ENCODE measurements at places on chromosomes 13 and 19.

GRCh38 chr19:5900976-5901375 lies 2.6 kb downstream of the NDUFA11 start:
- DNase-seq = no peak

- peak; percentile 49 for DNase-seq
Measured at GRCh38 chr13:85405316-85405897, 393.8 kb downstream of the SLITRK6 start.

DNA sequence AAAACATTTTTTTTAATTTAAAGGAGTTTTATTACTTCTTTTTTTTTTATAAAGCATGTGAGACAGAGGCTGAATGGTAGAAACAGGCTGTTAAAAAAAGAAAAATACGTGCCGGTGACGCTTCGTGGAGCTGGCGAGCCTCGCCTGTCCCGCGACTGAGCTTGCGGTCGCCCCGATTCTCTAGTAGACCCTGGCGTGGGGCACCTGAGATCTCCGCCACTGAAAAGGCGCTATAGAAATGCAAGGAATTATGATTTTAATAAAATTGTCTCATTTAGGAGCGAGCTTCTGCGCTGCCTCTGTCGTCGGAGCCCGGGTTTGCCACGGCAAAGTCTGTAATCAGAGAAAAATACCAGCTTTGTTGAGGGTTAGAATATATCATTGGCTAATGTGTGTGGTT lies 18.4 kb downstream of the NFIX start:
- no peak for DNase-seq

- DNase-seq = no peak
Measured at GRCh38 chr13:26348966-26349365, 95.0 kb downstream of the CDK8 start.

GRCh38 chr19:6219147-6219525 lies 60.6 kb downstream of the MLLT1 start:
- no peak for DNase-seq

DNA sequence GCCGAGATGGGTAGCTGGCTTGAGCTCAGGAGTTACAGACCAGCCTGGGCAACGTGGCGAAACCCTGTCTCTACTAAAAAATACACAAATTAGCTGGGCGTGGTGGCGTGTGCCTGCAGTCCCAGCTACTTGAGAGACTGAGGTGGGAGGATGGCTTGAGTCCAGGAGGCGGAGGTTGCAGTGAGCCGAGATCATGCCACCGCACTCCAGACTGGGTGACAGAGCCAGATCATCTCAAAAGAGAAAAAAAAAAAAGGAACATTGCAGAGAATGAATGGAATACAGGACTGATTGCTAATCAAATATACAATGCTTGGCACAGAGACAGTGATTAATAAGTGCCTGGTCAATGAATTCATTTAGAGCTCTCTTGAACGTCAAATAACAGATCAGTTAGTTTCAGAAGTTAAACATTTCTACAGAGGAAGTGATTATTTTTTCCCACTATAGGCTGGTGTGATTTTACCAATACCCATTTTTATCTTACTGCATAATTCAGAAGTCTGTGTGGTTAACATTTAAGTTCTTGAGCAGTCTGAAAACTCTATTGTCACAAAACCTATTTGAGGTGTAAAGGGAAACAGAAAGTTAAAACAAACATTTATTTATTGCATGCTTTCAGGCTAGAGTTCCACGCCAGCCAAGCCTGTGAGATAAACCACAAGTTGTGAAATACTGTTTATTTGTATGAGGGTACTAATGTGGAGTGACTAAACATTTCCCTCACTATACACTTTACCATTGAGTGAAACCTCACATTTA lies 7.7 kb upstream of the TBC1D4 start:
- DNase-seq = no peak

GRCh38 chr19:6126335-6126974 lies 9.0 kb upstream of the ACSBG2 start:
- no peak for DNase-seq

DNA sequence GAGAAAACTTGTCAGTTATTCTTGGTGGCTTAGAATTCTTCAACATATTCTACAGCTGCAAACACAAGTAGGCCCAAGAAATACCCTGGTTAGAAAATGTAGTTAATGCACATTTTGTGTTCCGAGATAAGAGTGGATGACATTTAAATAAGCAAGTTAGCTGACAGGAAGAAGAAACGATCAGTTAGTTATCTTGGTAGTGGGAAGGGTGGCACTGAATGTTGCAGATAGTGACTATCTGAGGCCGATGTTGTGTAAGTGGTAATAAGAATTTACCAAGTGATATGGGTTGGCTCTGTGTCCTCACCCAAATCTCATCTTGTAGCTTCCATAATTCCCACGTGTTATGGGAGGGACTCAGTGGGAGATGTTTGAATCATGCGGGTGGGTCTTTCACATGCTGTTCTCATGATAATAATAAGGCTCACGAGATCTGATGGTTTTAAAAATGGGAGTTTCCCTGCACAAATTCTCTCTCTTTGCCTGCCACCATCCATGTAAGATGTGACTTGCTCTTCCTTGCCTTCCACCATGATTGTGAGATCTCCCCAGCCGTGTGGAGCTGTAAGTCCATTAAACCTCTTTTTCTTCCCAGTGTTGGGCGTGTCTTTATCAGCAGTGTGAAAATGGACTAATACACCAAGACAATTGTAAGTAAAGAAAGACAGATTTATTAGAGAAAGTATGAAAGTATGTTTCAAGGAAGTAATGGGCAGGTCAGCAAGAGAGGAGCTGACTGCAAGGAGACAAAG lies 10.9 kb upstream of the AKAP11 start:
- no peak for DNase-seq

- no peak for DNase-seq
Measured at GRCh38 chr19:3944018-3944721, 11.3 kb downstream of the NMRK2 start.

DNA sequence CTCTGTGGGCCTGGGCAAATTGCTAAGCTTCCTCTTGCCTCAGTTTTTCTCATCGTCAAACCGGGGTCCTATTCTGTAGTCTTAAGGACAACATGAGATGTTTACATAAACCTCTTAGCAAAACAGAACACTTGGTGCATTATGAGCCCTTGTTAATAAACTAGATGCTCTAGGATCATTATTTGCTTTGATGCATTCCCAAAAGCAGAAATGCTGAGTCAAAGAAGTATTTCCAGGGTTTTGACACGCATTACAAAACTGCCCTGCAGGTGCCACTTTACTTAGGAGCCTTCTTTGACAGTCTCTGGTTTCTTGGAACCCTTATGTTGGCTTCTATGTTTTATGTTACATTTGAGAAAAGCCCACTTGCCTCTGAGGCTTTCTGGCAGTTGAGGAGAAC lies 12.1 kb downstream of the AKAP11 start:
- no peak for DNase-seq

DNA sequence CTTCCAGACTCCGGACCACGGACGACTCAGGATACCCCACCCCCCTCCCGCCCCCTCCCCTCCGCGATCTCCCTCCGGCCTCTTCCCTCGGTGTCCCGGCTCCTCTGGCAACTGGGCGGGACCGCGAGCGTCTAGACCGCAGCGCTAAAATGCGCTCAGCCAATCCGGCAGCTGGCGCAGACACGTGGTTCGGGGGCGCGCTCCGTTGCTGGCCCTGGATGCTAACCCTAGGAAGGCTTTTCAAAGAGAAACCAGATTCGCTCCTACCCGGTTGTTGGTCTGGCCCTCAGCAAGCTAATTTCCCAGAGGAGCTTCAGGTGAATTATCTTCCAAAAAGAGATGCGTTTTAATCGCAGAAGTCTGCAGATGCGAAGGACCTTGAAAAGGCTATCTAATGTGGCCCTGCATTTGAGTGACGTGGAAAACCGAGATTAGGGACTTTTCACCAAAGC lies at the start of gene DZIP1:
Gene DZIP1 (minus strand): TSS at position 106 of the 452 bp plus-strand sequence. CDS start 2,677 bp downstream, outside the sequence.
- peak; percentile 85 for DNase-seq

GRCh38 chr13:45909673-45910072 lies 58.1 kb upstream of the SIAH3 start:
- no peak for DNase-seq

DNA sequence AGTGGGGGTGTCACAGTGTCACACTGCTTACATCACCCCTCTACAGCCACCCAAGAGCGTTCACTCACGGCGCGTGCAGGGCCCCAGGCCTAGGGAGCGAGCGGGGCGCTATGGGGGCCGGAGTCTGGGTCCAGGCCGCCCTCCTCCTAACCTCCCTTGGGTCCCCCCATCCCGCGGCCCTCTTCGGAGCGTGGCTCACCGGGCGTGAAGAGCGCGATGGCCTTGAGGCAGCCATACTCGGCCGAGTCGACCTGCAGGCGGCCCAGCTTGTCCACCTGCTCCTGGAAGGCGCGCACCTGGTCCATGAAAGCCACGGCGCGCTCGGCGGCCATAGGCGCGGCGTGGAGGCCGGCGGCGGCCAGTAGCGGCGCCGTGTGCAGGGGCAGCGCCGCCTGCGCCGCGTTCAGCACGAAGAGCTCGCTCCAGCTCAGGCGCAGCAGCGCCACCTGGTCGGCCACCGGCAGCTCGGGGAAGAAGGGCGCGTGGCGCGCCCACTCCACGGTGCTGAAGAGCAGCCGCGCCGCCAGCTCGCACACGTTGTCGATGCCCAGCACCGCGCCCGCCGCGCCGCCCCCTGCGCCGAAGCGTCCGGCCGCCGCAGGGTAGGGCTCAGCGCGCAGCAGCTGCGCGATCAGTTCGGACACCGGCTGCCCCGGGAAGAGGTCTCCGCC lies 9.4 kb downstream of the OCEL1 start:
- peak; percentile 84 for DNase-seq

GRCh38 chr13:35471706-35472322 lies 4.7 kb downstream of the MAB21L1 start:
- no peak for DNase-seq

DNA sequence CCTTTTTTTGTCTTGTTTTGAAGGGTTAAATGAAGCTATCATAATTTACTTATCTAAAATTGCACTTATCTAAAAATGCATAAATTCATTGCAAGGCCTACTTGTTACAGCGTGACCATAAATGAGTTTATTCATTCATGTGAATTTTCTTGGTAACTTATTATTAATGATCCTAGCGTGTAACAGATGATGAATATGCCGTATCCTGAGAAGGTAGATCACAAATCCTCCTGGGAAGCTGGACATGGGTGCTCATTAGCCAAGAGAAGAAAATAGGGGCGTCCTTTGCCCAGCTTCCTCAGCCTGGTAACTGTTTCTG lies 21.3 kb downstream of the TNFSF11 start:
- DNase-seq = no peak

DNA sequence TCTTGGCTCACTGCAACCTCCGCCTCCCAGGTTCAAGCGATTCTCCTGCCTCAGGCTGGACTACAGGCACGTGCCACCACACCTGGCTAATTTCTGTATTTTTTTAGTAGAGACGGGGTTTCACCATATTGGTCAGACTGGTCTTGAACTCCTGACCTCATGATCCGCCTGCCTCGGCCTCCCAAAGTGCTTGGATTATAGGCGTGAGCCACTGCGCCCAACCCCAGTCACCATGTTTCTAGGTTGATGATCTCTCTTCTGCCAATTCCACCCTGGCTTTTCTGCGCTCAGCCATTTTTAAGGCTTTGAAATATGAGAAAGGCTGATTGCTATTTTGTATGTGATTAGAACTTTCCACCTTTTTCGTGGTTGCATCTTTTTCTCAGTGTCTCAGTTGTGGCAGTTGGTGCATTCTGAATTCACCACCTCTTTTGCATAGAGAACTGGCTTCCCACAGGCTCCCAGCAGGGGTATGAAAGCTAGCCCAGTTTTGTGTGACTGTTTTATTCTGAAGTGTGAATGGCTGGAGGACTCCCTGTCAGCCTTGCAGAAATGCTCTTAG lies 15.5 kb downstream of the CEACAM1 start:
- DNase-seq = no peak

DNA sequence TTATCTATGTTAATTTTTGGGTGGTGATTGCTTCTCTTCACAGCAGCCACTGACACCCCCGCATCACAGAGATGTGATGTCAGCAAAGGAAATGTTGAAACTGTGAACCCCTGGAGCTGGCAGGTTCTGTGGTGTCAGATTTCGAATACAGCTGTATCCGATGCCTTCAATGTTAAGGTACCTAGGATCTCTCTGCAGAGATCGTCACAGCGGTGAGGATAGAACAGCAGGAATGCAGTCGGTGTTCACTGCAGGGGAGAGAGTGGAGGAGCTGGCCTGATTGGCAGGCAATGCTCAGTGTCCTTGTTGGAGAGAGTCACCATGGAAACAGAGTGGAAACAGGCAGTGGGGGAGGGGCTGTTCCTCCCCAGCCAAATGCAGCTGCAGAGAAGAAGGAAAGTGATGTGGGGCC lies 79.5 kb upstream of the ZNF835 start:
- peak; percentile 93 for DNase-seq

GRCh38 chr13:111281751-111282311 lies 38.6 kb upstream of the TEX29 start:
- peak; percentile 54 for DNase-seq

DNA sequence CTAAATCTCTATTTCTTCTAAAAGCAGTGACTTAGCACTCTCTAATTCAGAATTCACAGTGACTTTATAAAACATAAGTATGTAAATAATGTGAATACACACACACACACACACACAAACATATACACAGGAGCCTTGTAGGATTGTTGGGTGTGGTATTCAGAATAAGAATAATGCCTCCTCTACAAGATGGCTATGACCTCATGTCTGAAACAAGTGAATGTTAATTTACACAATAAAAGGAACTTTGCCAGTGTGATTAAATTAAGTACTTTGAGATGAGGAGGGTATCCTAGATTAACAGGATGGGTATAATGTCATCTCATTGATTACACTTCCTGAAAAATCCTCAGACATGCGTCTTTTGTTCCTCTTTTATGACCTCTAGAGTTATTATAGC lies 234.6 kb downstream of the SLITRK6 start:
- DNase-seq = no peak

DNA sequence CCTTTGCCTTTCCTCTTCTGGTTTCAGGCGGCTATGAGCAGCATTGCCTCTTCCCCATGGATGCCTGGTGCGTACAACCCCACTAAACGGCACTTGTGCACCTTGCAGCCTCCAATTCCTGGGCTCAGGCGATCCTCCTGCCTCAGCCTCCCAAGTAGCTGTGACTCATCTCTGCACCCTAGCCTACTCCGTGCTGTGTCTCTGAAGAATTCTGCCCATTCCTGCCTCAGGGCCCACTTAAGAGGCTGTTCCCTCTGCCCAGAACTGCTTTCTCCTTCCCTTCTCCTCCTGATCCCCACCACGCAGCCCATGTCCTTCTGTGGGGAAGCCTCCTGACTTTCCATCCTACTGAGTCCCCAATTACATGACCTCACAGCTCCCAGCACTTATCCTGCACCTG lies 142.2 kb upstream of the ZNF507 start:
- no peak for DNase-seq

GRCh38 chr13:73590795-73591194 lies 532.0 kb downstream of the KLF5 start:
- DNase-seq = no peak

DNA sequence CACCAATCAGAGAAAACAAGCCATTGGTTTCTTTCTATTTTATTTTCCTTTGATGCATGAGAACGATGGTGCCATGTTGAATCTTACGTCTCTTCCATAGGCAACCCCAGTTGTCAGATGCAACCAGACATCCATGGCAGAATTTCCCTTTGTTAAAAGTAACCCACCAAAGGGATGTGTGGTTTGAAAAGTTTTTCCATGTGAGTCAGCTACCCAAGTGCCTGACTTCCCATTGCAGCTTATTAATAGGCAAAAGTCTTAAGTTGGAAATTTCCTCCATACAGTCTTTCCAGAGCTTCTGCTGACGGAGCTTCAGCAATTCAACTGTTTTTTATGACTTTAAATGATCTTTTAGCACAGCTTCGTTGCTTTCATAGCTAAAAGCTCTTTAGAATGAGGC lies 73.8 kb upstream of the FAM216B start:
- DNase-seq = no peak

GRCh38 chr13:48866249-48866648 lies 109.5 kb upstream of the FNDC3A start:
- DNase-seq = no peak
